Activated naive CD4-positive, alpha-beta T cell treated with anti-CD3 and anti-CD28 coated beads, Interleukin-2, amount 10 ng/mL, durations not matched to agents 7 days and 5 days (primary cell): ENCODE measurements at places on chromosomes 6 and 20.

DNA sequence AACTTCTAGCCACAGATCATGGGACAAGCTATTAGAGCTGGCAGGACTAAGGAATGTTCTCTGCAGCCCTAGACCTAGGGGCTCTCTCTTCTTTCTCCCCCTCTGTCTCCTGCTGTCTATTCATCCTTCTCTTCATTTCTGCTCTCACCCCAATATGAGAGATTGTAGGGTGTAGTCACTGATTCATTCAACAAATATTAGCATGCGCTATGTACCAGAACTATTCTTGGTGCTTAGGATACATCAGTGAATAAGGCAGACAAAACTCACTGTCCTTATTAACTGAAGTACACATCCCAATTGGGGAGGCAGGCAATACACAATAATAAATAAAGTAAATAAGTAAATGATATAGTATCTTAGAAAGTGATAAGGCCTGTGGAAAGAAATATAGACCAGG lies 14.7 kb upstream of the SIRPB2 start:
- DNase-seq, result no peak

GRCh38 chr20:50240092-50240491 lies 49.5 kb downstream of the CEBPB start:
- no peak for DNase-seq

DNA sequence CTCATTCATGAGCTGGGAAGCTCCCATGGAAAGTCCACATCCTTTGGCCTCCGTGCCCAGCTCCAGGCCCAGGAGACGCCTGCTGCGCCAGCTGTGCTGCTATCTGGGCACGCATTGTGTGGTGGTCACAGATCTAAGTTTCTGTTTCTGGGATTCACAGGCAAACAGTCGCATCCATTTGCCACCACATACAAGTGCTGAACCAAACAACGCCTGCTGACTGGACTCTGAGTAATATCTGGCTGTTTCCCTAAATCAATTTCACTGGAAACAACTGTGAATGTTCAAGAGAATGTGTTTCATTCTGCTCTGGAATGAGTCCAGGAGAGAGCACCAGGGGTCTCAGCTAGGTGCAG lies 45.5 kb downstream of the IRF4 start:
- DNase-seq, result no peak

DNA sequence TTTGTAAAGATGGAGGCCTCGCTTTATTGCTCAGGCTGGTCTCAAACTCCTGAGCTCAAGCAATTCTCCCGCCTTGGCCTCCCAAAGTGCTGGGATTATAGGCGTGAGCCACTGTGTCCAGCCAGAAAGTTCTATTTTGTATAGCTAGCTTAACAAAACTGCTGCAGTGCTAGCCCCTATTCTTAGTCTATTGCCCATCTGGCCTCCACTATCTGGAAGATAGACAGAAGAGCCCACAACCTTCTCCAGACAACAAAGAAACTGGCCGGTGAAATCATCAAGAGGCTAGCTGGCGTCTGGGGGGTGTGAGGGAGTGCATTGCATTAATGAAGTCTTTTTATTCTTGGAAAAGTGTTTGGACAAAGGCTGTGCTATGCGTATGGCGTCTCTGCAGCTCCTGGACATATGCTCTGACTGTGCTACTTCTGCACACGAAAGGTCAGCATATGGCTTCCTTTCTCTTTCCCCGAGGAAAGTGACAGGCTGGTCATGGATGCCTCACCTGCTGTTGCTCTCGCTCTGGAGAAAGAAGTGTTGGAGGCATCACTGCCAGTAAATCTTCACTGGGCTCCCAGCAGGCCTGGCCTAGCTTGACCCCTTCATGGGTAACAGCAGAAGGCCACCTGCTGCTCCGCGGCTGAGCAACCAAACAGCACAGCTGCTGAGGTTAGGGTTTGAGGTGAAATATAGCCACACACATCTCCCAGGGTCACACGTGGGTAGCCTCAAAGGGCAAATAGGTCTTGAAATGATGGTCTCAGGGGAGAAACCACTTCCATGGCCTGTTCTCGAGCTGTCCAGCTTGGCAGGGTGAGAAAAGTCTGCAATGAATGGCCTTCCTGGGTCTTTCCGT lies 95.1 kb upstream of the IYD start:
- DNase-seq, result no peak

DNA sequence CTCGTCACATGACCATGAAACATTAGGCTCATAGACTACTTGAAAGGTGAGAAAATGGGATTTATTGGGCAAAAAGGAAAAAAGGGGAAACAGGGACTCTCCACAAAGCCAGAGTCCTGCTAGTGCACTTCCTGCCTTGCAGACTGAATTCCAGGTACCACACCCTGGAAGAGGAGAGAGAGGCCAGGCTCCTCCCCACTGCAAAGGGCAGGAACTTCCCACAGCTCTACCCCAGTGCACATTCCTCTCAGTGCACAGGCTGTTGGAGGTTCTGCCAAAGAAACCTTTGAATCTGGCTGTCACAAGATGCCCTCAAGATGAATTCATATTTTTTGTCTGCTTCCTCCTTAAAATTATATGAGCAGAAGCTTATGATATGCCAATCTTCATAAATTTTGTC lies 920.4 kb upstream of the GJE1 start:
- DNase-seq, result no peak

DNA sequence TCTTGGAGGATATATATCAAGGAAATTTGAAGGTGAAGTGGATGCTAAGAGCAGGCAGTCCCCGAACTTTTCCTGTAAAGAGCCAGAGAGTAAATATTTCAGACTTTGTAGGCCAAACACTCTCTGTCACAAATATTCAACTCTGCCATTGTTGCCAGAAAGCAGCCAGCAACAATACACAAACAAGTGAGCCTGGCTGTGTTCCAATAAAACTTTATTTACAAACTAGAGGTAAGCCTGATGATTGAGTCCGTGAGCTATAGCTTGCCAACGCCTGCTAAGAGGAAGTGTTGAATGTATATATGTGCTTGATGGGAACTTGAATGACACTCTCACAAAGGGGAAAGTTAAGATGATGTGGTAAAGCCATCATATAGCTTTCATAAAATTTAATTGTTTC lies 166.0 kb upstream of the PLN start:
- DNase-seq, result no peak

DNA sequence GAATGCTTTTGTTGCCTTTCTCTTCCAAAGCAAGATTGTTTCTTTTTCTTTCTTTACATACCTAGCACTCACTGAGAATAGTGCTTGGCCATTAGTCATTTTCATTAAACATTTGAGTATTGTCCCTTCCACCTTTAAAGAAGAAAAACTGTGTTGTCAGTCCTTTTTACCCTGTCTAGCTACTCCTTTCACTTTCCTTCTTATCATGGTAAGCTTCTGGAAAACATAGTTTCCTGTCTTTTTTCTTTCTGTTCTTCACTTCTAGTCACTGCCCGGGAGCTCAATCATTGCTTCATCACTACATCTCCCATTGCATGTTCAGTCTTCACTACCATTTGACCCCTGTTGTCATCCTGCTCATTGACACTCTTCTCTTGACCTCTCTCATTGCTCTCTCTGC lies 12.1 kb downstream of the VAPB start:
- no peak for DNase-seq
